ENCODE measurements at places on chromosomes 1 and 21.

GRCh38 chr1:49045371-49045770 is 268.7 kb upstream of the BEND5 start:
- no peak for DNase-seq

GRCh38 chr1:27785781-27786455 is 12.9 kb downstream of the STX12 start:
- DNase-seq, result no peak

- DNase-seq, result no peak
Observed at GRCh38 chr1:212698467-212699103, 1.1 kb downstream of the BATF3 start.

- no peak for DNase-seq
Observed at GRCh38 chr1:116470671-116471070, 97.6 kb downstream of the ATP1A1 start.

- peak; percentile 92 for DNase-seq
Observed at GRCh38 chr1:155091071-155092051, 12.7 kb downstream of the EFNA3 start.

GRCh38 chr1:33094971-33095604 is 14.1 kb downstream of the AZIN2 start:
- DNase-seq, result peak; percentile 71

DNA sequence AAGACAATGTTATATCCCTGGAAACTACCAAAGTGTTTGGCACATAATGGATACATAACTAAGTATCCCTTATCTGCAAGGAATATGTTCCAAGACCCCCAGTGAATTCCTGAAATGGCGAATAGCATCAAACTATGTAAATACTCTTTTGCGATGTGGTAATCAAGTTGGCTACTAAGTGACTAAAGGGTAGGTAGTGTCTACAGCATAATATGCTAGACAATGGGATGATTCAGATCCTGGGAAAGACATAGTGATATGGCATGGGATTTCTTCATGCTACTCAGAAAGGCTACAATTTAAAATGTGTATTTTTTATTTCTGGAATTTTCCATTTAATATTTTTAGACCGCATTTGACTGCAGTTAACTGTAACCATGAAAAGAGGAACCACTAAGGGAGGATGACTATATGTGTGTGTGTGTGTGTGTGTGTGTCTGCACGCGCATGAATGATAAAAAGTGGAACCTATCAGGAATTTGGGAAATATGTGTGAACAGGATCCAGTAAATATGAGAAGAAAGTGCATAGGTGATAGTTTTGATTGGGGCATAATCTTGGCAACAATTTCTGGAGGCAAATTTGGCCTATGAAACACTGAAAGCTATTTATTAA is 1899.9 kb downstream of the NCAM2 start:
- no peak for DNase-seq

- peak; percentile 31 for DNase-seq
Observed at GRCh38 chr1:62194651-62195544, at the start of gene L1TD1. L1TD1 (plus strand) TSS chr1:62194849; CDS start chr1:62206629, 11,780 bp downstream.

DNA sequence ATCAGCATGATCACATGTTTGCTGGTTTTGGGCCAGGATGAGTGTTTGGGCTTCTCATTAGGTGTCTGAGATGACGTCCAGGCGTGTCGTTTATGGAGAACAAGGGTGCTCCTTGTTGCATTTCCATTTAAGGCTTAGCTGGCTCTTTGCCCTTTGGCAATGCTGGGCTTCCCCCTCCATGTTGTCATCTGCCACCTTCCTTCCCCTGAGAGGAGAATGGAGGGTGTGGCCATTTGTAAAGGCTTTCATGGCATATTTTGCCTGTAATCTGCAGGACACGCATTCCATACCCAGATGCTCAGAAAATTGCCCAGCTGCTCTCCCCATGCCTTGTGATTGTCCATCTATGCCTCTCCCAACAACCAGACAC is 27.7 kb downstream of the PKP1 start:
- DNase-seq, result no peak

GRCh38 chr1:164771041-164771618 is 212.1 kb downstream of the PBX1 start:
- no peak for DNase-seq

- DNase-seq, result no peak
Observed at GRCh38 chr1:230084408-230085177, 17.6 kb downstream of the GALNT2 start.

GRCh38 chr1:201568265-201568664 is 29.3 kb downstream of the NAV1 start:
- DNase-seq, result no peak

DNA sequence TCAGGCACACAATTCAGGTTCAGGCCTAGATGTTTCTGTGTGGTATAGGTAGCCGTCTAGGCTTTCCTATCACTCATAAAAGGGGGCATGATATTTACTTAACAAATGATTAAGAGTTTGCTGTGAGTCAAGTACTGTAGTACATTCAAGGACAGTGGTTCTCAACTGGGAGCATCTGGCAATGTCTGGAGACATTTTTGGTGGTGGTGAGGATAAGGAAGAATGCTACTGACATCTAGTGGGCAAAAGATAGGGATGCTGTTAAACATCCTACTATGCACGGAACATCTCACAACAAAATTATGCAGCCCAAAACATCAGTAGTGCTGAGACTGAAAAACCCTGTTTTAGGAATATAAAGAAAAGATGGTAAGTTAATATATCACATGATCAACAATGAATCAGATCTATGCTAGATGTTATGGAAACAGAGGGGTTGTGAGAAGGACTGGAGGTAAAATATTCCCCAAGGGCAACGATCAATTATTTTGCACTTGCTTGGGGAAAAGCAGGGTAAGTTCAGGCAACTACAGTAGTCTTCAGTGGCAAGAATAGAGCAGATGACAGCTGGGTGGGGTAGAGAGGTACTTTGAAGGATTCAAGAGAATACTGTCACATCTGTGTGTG is 4.9 kb downstream of the DNTTIP2 start:
- no peak for DNase-seq

DNA sequence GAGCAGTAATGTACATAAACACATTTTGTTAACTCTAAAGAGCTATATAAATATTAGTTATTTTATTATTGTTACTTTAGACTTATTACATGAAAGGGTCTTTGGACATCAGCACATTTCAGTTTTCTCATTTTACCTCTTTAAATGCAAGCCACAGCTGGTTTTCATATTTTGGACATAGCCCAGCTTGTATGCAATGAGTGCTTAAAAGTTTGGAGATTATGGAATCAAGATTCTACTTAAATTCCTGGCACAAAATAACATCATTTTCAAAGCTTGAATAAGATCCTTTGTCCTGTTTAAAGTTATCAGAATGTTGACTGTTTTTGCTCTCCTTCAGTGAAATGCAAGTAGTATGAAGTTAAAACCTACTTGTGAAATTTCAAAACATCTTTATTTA is 15.5 kb upstream of the LEPR start:
- DNase-seq, result no peak

GRCh38 chr1:245183429-245183828 is 28.6 kb downstream of the KIF26B start:
- no peak for DNase-seq

GRCh38 chr1:54001591-54001990 is 16.4 kb downstream of the LDLRAD1 start:
- DNase-seq, result no peak

- DNase-seq, result peak; percentile 84
Observed at GRCh38 chr1:8314346-8315280, 3.3 kb upstream of the SLC45A1 start.

DNA sequence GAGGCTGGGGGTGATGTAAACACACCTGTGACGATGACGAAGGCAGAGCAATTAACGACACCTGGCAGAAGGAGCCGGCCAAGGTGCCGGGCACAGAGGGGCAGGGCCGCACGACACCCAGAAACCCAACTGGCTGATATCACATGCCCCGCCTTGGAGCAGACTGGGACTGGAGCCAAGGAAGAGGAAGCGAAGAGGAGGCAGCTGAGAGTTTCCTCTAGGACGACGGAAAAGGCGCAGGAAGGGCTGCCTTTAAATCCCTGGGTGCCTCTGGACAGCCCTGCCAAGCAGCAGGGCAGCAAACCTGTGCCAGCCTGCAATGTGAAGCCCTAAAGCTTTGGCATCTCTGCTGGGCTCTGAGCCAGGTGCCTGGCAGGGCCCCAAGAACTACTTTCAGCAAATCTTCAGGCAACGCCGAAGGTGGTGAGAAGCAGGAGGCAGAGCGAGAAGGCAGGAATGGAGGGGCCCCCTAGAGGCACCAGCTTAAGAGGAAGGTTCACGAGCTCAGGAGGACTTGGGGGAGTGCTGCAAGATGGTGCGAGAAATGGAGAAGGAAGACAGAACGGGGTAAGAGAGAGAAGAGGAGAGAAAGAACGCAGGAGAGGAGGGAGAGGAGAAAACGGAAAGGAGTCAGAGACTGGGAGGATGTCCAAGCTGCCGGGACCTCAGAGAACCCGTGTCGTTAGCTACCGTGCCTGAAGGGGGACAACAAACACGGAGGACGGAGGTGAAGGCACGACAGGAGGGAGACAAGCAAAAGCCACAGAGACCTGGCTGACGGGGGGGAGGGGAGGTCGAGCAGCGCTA is 25.3 kb upstream of the PEF1 start:
- DNase-seq, result no peak

DNA sequence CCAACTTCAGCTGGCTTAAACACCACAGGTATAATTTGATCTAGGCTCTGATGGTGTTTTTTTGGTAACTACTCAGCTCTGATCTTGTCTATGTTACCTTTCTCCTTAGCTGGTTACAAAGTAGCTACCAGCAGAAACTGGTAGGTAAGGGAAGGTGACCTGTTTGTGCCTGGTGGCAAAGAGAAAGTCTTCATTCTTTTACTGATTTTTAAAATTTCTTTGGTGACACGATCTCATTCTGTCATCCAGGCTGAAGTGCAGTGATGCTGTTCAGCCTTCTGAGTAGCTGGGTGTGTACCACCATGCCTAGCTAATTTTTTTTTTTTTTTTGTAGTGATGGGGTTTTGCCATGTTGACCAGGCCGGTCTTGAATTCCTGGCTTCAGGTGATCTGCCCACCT is 62.4 kb downstream of the RABGAP1L start:
- DNase-seq, result no peak

GRCh38 chr21:38965910-38966504 is 160.3 kb downstream of the ETS2 start:
- DNase-seq, result no peak

DNA sequence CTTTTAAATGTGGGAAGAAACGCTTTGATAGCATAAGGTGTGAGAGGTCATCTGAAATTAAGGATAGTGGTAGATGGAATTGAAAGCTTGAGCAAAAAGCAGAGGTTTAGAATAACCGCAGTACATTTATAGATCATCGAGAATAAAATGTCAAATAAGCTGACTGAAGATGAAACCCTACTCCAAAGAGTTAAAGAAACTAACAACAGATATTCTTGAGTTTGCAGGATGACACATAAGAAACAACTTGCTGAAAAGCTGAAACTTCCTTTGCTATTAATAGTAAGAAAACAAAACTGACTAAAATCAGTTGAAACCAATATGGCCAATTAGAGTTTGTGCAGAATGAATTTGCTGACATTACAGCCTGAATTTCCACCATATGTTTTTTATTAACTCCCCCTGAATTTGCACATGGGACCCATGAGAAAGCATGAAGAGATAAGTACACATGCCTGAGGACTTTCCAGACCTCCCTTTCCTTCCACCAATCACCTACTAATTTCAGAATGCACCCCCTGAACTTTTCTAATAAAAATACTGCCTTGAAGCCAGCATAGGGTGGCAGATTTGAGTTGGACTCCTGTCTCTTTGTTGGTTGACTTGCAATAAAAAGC is 1.7 kb upstream of the C1orf185 start:
- DNase-seq, result no peak

DNA sequence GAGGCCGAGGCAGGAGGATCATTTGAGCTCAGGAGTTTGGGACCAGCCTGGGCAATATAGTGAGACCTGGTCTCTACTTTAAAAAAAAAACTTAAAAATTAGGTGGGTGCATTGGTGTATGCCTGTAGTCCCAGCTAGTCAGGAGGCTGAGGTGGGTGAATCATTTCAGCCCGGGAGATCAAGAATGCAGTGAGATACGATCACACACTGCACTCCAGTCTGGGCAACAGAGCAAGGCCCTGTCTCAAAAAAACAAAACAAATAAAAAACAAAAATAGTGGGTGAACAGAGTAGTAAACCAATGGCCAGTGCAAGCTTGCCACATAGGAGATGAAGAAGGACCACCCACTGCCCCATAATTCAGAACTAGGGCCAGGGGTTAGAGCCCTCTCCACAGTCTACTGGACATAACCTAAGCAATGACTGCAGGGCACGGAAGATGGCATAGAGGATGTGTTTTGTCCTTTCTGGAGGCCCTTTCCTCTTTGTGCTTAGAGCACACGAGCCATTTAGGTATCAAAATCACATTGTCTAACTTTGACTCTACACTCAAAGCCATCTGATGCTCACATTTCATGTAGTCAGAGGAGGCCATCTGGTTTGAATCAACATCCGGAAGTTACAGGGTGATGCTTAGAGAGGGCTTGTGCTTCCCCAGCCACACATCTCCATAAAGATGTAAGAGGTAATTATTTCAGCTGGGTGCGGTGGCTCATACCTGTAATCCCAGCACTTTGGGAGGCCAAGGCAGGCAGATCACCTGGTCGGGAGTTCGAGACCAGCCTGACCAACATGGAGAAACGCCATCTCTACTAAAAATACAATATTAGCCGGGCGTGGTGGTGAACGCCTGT is 12.6 kb downstream of the CD2 start:
- no peak for DNase-seq

DNA sequence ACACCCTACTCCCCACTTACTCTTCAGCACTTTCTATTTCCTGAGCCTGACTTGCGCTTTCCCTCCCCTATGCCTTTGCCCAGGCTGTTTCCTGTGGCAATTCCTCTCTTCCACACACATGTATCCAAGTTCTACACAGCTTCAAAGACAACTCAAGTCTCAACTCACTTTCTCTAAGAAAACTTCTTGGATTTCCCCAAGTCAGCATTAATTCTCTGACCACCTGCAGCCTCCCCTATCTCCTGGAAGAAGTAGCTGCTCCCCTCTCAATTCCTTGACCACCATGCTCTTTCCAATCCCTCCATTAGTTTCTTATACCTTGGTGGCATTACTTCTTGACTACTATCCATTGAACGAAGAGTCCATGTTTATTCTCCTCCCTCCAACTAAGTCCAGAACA is 42.8 kb downstream of the NMNAT2 start:
- DNase-seq, result no peak

GRCh38 chr1:204065174-204065985 is 7.5 kb upstream of the SOX13 start:
- DNase-seq, result no peak

GRCh38 chr1:209584231-209584672 is 738 bp downstream of the CAMK1G start:
- DNase-seq, result no peak
